ENCODE measurements at places on chromosomes 7 and 10.

DNA sequence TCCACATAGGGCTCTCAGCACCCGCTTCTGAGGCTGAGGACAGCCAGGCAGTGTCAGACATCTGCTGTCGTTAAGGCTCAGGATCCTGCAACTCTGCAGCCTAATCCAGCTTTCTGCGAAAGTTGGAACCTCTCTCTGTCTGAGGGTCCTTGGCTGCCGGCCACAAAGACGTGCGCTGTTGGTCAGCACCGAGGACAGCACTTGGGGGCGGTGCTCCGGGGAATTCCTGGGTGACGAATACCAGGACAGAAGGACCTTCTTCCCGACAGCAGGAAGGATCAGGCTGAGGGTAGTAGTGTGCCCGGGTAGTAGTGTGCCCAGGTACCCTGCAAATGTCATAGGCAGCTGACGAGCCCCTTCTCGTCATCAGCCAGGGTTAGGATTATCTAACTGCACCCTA, 16.0 kb upstream of the RASGEF1A start:
- peak overlapping the region; percentile 22 for H3K4me3 ChIP-seq
- DNase-seq = no peak
- peaks cover 28% of the 10 kb centered on the region for H3K27me3 ChIP-seq
- no peak overlapping the region for H3K27ac ChIP-seq
- H3K36me3 ChIP-seq = no peaks in the 10 kb centered on the region

DNA sequence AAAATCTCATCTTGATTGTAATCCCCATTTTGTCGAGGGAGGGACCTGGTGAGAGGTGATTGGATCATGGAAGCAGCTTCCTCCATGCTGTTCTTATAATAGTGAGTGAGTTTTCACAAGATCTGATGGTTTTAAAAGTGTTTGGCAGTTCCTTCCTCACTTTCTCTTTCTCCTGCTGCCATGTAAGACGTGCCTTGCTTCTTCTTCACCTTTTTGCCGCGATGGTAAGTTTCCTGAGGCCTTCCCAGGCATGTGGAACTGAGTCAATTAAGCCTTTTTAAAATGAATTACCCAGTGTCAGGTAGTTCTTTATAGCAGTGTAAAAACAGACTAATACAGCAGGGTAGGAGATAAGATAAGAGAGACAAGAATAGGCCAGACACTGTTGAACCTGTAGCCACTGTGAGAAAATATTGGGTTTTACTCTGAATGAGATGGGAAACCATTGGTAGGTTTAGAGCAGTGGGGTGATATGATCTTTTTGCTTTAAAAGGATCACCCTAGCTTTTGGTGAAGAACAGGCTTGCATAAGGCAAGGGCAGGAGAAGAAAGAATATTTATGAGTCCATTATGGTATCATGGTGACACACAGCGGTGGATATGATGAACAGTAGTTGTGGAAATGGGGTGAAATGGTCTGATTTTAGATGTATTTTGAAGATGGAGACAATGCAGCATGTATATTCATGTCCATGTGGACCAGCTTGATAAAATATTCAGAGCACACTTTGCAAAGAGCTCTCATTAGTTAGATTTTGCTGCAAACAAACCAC, 11.5 kb downstream of the OR6B1 start:
- no peak overlapping the region for H3K27ac ChIP-seq
- no peaks in the 10 kb centered on the region for H3K36me3 ChIP-seq
- peak; percentile 17 for DNase-seq
- no peaks in the 10 kb centered on the region for H3K4me1 ChIP-seq

- no peaks in the 10 kb centered on the region for H3K27me3 ChIP-seq
- no peak for DNase-seq
- no peak overlapping the region for H3K27ac ChIP-seq
- no peak overlapping the region for H3K4me3 ChIP-seq
- H3K4me1 ChIP-seq = peaks cover 28% of the 10 kb centered on the region
Observed at GRCh38 chr7:100475549-100475948, 3.5 kb downstream of the TSC22D4 start.

- peaks cover 6% of the 10 kb centered on the region for H3K4me1 ChIP-seq
- DNase-seq = no peak
- H3K4me3 ChIP-seq = peak overlapping the region; percentile 73
- H3K27ac ChIP-seq = peak overlapping the region; percentile 21
- no peaks in the 10 kb centered on the region for H3K27me3 ChIP-seq
Observed at GRCh38 chr10:21515361-21516241, 9.9 kb downstream of the SKIDA1 start.

GRCh38 chr7:107027208-107027607, 17.3 kb upstream of the PRKAR2B start:
- DNase-seq = no peak
- H3K36me3 ChIP-seq = no peaks in the 10 kb centered on the region
- H3K27me3 ChIP-seq = no peaks in the 10 kb centered on the region
- no peak overlapping the region for H3K27ac ChIP-seq

GRCh38 chr7:131899271-131900030, 343.0 kb upstream of the PODXL start:
- no peak overlapping the region for H3K27ac ChIP-seq
- H3K27me3 ChIP-seq = no peaks in the 10 kb centered on the region
- H3K36me3 ChIP-seq = no peaks in the 10 kb centered on the region
- H3K4me1 ChIP-seq = peaks cover 3% of the 10 kb centered on the region
- DNase-seq = no peak

DNA sequence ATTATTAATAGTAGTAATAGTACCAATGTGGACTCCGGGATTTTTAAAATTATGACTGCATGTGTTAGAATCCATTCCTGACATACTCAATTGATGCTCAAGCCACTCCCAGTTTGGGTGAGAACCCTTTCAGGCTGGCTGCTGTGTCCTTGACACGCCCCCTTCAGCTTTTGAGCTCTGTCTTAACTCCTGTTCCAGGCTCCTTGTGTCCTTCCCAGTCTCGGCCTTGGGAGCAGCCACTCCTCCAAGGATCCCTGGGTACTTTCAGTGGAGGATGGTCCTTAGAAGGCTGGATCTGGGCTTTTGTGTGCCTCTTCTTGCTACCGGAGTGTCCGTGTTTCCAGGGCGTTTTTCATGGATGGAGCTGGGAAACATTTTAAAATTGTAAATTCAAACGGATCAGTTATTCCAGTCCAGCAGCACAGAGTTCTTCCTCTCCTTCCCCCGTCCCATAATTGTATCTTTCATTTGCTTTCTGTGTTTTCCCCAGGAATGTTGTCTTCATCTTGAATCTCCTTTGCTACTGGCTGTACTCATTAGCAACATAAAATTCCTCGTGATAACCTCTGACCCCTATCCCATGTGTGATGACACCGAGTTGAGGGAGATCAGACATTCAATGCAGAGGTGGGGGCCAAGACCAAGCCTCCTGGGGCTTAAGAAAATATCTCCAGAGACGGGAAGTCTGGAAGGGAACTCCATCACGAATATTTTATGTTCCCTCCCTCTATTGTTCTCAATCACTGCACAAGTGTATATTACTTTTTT, 40.0 kb upstream of the PFKFB3 start:
- peaks cover 12% of the 10 kb centered on the region for H3K4me1 ChIP-seq
- DNase-seq = peak; percentile 44
- H3K4me3 ChIP-seq = peak overlapping the region; percentile 71

GRCh38 chr10:45091968-45092367, 91.2 kb downstream of the ZNF22 start:
- H3K27ac ChIP-seq = no peak overlapping the region
- no peaks in the 10 kb centered on the region for H3K4me1 ChIP-seq
- peaks cover 15% of the 10 kb centered on the region for H3K27me3 ChIP-seq
- H3K36me3 ChIP-seq = no peaks in the 10 kb centered on the region
- no peak overlapping the region for H3K4me3 ChIP-seq

DNA sequence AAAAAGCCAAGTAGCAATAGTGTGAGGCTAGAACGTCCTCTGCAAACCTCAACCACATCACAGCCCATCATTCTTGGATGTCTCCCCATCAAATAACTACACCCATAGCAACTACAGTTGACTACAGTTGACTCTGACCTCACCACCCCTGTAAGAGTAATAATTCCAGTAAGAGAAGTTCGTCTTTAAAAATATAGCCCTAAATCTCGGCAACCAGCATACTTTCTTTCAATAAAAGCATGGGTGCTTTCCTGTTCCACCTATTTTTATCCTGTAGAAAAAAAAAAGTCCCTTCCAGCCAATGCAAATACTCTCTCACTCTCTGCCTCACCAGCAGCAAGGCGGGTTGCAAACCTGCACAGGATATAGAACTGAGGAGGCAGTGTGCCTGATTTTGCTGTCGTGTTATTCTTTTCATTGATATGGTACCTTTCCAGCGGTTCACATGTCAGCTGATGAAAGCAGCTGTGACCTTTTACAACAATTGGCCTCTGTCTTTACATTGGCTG, 187.5 kb upstream of the NFE2L3 start:
- no peak for DNase-seq
- no peak overlapping the region for H3K4me3 ChIP-seq
- H3K4me1 ChIP-seq = no peaks in the 10 kb centered on the region
- no peak overlapping the region for H3K27ac ChIP-seq
- peaks cover 43% of the 10 kb centered on the region for H3K27me3 ChIP-seq

- no peaks in the 10 kb centered on the region for H3K27me3 ChIP-seq
- no peak for DNase-seq
- H3K4me3 ChIP-seq = peak overlapping the region; percentile 47
- peaks cover 3% of the 10 kb centered on the region for H3K4me1 ChIP-seq
Observed at GRCh38 chr10:129690248-129691070, 223.4 kb downstream of the MGMT start.

DNA sequence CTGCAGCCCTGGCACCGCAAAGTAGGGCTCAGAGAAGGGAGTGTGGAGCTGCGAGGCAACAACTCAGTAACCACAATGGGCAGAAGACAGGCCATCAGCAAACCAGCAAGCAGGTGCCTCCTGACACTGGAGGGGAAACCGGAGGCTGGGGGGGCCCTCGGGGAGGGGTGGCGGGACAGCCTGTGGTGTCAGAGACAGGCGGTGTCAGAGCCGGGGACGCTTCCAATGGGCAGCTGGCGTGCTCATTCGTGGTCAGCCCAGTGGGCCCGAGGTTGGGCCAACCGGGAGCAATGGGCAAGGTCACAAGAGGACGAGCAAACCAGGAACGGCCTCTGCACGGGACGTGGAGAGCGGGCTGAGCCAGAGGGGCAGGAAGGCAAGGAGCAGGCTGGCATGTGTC, 158.1 kb downstream of the MAD1L1 start:
- H3K27me3 ChIP-seq = no peaks in the 10 kb centered on the region
- no peak overlapping the region for H3K27ac ChIP-seq
- DNase-seq = no peak
- no peak overlapping the region for H3K4me3 ChIP-seq
- H3K36me3 ChIP-seq = peaks cover 57% of the 10 kb centered on the region

- H3K27ac ChIP-seq = no peak overlapping the region
- peaks cover 29% of the 10 kb centered on the region for H3K27me3 ChIP-seq
- H3K36me3 ChIP-seq = no peaks in the 10 kb centered on the region
Observed at GRCh38 chr10:48209241-48209640, 65.3 kb downstream of the FRMPD2 start.

DNA sequence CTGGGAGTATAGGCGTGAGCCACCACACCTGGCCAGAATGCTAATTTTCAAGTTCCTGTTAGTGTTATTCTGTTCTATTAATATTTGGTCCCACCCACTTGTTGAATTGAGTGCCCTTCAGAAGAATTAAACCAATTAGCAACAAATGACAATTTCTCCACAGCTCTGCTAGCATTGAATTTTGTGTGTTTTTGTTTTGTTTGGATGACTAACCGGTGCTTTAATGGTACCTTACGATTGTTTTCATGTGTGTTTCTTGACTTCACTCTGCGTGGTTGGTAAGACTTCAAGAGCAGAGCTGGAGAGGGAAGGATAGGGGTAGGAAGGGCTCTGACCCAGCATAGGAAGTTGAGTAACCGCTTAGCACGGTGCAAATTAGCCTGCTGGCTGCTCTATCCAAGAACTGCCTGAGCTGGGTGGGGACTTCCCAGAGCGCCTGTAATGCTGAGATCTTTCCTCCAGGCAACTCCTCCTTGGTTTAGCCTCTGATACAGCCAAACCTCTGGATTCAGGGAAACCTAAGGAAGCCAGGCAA, 4.6 kb downstream of the ARPC1B start:
- no peaks in the 10 kb centered on the region for H3K27me3 ChIP-seq
- H3K4me3 ChIP-seq = no peak overlapping the region
- DNase-seq = peak; percentile 95
- peaks cover 34% of the 10 kb centered on the region for H3K36me3 ChIP-seq
- H3K27ac ChIP-seq = peak overlapping the region; percentile 80
- H3K4me1 ChIP-seq = peaks cover 39% of the 10 kb centered on the region

- no peak overlapping the region for H3K4me3 ChIP-seq
- no peaks in the 10 kb centered on the region for H3K4me1 ChIP-seq
- no peaks in the 10 kb centered on the region for H3K27me3 ChIP-seq
- H3K36me3 ChIP-seq = no peaks in the 10 kb centered on the region
Observed at GRCh38 chr7:6624246-6624611, 8.8 kb downstream of the ZNF853 start.

- H3K27me3 ChIP-seq = peaks cover 90% of the 10 kb centered on the region
- no peak overlapping the region for H3K4me3 ChIP-seq
- peaks cover 21% of the 10 kb centered on the region for H3K4me1 ChIP-seq
- peak; percentile 29 for DNase-seq
- peaks cover 9% of the 10 kb centered on the region for H3K36me3 ChIP-seq
Observed at GRCh38 chr7:132575419-132575981, 770 bp downstream of the PLXNA4 start.

DNA sequence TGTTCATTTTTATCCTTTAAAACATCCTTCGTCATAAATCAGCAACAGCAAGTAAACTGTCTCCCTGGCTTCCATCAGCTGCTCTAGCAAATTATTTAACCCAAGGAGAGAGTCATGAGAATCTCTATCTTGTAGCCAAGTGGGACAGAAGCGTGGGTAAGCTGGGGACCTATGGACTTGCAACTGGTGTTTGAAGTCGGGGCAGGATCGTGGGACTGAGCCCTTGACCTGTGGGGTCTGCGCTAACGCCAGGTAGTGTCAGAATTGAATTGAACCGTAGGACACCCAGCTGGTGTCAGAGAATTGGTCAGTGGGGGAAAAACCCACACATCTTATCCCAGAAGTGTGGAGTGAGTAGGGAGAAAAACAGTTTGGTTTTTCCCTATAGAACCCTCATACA, 13.4 kb downstream of the AIFM2 start:
- no peak overlapping the region for H3K4me3 ChIP-seq
- peaks cover 86% of the 10 kb centered on the region for H3K36me3 ChIP-seq
- DNase-seq = no peak
- H3K27me3 ChIP-seq = no peaks in the 10 kb centered on the region

- no peak for DNase-seq
- no peak overlapping the region for H3K27ac ChIP-seq
- no peaks in the 10 kb centered on the region for H3K36me3 ChIP-seq
- no peak overlapping the region for H3K4me3 ChIP-seq
Observed at GRCh38 chr10:108850138-108850854, 1073.0 kb downstream of the XPNPEP1 start.

DNA sequence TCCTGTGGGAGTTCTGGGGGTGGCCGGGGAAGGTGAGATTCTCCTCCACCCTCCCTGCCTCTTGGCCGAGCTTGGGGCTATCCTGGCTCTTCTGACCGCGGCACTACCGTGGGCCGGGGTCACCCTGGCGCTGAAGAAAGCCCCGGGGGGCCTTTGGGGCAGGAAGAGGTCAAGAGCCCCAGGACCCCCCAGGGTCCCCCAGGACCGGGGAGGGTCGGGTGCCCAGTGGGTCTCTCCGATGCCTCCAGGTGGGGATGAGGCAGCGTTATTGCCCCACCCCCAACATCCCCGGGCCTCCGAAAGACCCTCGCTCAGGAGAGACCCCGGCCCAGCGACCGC, 439 bp upstream of the KNDC1 start:
- DNase-seq = no peak
- H3K27ac ChIP-seq = no peak overlapping the region
- no peaks in the 10 kb centered on the region for H3K36me3 ChIP-seq

Measured in mesenchymal stem cell (in vitro differentiated cells and primary cell).